ENCODE measurements at places on chromosomes 12 and 14.
A peak's percentile ranks its signal among the peaks of the same experiment; 100 is the strongest.

DNA sequence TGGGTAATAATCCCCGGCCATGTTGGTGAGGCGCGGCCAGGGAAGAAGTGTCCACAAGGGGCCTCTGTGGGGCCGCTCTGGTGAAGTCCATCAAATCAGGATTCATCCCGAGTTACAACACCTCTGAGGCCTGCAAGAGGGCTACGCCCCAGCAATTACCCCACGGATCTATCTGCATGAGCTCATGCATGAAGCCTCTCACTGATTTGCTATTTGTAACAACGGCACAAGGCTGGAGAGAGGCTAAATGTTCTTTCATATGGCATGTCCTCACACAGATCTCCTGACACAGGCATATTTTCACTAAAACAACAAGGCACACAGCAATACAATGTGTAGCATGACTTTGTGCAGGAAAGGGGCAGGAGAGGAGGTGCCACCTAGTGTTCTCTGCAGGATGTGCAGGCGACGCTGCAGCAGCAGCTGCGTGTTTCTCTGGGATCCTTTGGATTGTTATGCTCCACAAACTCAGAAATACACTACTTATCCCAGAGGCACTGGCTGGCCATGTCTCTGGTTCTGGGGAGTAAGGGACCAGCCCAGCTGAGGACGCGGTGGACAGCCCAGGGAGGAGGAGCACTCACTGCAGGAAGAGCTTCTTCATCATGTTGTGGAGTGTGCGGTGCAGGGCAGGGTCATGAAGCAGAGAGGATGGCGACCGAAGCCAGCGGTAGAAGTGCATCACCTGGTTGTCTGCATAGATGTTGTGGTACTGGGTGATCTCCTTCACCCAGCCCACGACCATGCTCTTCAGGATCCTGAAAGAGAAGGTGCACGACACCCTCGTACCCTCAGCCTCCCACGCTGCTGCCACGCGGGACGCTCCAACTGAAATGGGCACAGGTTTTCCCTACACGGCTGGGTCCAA, 20.2 kb downstream of the P2RX2 start:
- DNase-seq = peak; percentile 74

- DNase-seq = no peak
These were observed 746.4 kb upstream of the FLRT2 start for GRCh38 chr14:84783511-84783910.

DNA sequence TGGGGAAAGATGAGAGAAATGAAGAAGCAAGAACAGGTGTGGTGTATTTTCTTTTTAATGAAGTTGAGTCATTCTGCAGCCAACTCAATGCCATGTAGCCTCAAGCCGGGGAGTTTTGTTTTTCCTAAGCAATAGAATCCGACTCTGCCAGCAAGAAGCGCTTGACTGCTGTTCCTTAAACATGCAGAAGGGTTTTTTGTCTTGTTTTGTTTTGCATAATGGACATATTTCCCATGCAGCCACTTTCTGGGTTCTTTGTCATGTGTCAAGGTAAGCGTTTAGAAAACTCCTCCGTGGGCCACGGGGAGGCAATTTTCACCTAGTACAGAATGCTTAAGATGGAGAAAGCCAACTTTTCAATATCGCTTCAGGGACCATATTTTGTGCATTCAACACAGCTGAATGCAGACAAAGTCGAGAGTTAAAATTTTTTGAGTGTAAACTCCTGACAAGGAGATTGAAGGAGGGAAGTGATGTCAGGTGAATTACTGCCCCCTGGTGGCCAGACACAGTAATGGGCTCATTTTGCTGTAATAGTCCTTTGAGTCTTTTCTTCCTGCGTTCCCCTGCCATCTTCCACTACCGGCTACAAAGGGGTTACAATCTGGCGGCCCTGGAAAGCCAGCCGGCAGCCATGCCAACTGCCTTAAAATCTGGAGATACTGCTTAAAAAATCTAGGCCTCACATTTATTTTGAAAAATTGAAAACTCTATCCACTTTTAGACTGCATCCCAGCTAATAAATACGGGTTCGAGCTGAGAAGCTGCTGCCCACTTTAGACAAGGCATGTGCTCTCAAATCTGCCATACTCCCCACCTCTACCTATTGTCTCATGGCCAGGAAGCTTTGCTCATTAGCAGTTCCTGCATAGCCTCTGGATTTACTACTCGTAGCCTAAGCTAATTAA, 3.2 kb upstream of the FICD start:
- DNase-seq = peak; percentile 74

DNA sequence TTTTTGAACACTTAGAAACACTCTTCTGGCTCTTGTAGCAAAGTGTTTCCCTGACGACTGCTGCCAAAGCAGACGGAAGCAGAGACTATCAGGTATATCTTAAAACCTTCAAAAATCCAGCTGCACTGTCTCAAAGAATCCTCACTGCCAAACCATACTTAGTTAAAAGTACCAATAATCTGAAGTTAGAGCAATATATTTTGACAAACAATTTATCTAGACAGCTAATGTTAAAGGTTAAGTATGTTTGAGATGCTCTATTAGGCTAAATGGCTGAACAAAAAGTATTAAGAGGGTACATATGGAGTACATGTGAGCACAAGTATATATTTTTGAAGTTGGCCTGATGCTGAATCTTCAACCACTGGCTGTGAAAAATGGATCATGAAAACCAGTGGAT, 331.9 kb upstream of the DIO2 start:
- DNase-seq = no peak

- peak; percentile 5 for DNase-seq
These were observed 659 bp downstream of the CIROP start for GRCh38 chr14:23104070-23104590.

DNA sequence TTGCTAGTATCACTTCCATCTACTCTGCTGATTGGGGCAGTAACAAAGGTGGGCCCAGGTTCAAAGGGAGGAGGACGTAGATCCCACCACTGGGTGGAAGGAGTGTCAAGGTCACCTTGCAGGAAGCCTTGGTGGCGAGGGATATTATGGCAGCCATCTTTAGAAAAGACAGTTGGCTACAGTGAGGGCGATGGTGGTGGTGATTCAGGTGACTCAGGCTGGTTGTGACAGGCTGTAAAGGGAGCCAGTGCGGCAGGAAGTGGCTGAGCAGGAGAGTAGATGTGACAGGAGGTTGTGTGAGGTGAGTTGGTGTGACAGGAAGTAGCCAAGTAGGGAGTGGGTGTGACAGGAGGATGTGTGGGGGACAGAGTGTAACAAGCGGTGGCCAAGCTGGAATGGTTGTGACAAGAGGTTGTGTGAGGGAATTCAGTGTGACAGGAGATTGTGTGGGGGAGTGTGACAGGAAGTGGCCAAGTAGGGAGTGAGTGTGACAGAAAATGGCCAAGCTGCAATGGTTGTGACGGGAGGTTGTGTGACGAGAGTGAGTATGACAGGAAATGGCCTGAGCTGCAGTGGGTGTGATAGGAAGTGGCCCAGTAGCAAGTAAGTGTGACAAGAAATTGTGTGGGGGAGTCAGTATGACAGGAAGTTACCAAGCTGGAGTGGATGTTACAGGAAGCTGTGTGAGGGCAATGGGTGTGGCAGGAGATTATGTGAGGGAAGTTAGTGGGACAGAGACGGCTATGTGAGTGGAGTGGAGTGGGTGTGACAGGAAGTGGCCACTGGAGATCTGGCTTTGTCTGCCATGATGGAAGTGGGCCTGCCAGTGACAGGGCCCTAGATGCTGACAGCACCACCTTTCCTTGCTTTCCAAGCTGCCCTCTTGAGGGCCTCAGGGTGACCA, 136.5 kb upstream of the MYL2 start:
- DNase-seq = peak; percentile 37

DNA sequence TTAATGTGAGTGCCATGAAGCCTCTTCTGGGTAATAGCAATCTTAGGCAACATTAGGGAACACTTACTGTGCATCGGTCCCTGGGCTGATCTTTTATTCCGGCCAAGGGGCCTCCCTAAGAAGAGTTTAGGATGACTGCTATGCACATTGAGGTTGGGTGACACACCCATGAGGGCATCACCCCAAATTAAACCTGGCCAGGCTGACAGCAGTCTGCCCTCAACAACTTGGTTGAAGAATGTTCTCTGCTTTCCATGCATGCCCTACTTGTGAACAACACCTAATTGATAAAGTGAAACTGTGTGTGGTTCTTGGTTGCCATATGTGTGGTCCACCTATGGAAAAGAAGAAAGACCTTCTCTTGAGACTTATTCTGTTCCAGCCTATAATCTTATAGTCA, 1098.0 kb downstream of the BCL11B start:
- no peak for DNase-seq

DNA sequence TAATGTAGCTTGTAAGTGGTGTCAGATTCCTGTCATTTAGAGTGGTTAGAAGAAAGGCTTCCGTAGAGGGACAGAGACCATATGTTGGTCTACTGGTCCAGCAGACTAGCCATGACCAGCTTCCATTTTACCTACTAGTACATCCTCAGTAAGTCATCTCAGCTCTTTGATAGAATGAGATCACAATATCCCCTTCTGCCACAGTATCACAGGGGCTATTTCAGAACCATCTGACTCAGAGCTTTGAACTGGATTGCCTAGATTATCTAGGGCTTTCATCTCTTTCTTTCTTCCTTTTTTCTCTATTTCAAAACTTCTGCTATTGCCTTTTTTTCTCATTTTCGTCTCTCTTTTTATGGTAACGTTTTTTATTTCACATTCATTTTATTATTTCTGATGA, 4.7 kb downstream of the ZDHHC17 start:
- no peak for DNase-seq

DNA sequence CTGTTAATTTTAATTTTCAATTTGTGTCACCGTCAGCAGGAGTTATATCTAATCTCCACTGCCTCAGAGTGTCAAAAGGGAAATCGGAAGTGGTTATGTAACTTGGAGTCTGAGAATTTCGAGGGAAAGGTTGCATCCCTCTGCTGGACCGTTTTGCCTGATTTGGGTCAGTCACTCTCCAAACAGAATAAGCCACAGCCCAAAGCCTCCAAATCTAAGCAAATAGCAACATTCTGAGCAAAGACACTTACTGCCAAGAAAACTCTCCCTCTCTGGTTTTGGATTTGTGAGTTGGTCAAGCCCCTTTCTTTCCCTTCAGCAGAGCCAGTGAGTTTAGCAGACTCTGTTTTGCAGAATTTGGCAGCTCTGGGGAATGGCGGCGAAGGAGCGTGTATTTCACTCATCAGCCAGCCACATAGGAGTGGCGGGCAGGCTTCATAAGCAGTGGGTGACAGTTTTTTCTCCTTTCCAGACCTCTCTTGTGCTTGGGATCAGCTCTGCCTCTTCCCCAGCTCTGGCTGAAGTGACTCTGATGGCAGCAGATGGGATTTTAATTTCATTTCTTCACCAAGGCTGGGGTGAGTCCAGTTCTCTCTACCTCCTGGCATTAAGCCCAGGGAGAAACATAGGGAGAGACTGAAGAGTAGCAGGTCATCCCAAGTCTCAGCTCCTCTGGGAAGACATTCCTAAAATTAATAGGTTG, 218.7 kb upstream of the NOS1 start:
- no peak for DNase-seq

GRCh38 chr14:24179294-24179960, 7.5 kb downstream of the REC8 start:
- no peak for DNase-seq

GRCh38 chr12:27797301-27798025, 17.4 kb upstream of the MANSC4 start:
- DNase-seq = no peak

GRCh38 chr14:60652674-60653651, 3.7 kb upstream of the SIX1 start:
- DNase-seq = no peak

DNA sequence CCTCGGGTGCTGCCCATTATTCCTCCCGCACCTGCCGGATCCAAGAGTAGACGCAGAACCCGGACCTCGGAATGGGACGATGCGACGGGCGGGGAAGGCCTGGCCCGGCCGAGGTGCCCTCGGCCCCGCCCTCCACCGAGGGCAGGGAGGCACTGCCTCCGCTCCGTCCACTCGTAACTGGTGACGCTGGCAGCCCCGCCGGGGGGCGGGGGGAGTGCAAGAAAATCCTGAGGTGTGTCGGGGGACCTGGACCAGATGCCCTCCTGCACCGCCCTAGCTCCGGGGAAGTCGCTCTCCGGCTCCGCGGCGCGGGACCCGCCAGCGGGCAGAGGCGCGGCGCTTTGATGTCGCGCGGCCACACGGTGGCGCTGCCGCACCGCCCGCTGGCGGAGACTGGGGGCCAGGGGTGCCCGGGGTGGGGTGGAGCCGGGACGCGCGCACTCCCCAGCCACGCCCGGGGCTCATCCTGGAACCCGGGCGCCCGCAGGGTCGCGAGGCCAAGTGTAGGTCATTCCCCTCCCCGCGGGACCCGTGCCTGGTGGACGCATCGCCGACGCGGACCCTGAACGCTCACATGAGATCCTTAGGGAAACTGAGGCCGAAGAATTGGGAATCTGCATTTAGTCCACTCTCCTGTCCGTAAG, 202.8 kb downstream of the TTC8 start:
- DNase-seq = peak; percentile 88

GRCh38 chr12:13948621-13949020, 32.8 kb downstream of the GRIN2B start:
- no peak for DNase-seq

DNA sequence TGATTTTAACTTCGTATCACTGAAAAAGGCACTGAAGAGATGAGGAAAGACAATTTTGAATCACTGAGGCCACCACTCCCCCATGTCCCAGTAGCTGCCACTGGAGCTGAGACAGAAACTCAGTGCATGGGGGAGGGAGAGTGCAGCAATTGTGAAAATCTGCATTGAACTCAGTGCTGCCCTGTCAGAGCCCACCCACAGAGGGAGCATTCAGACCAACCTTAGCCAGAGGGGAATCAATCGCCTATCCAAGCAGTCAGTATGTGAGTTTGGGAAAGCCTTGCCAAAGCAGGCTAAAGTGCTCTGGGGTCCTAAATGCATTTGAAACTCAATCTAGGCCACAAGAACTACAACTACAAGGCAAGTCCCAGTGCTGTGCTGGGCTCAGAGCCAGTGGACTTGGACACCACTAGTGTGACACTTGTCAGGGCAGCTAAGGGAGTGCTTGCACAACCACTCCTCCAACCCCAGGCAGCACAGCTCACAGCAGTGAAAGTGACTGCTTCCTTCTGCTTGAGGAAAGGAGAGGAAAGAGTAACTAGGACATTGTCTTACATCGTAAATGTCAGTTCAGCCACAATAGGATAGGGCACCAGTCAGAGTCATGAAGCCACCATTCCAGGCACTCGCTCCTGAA, 13.3 kb downstream of the RNASE3 start:
- no peak for DNase-seq

- no peak for DNase-seq
These were observed 80.6 kb upstream of the DBX2 start for GRCh38 chr12:45131506-45131905.
